ENCODE measurements at places on chromosomes 5 and 9.

GRCh38 chr5:177402271-177403043 is 2.0 kb upstream of the PFN3 start:
- DNase-seq = no peak

DNA sequence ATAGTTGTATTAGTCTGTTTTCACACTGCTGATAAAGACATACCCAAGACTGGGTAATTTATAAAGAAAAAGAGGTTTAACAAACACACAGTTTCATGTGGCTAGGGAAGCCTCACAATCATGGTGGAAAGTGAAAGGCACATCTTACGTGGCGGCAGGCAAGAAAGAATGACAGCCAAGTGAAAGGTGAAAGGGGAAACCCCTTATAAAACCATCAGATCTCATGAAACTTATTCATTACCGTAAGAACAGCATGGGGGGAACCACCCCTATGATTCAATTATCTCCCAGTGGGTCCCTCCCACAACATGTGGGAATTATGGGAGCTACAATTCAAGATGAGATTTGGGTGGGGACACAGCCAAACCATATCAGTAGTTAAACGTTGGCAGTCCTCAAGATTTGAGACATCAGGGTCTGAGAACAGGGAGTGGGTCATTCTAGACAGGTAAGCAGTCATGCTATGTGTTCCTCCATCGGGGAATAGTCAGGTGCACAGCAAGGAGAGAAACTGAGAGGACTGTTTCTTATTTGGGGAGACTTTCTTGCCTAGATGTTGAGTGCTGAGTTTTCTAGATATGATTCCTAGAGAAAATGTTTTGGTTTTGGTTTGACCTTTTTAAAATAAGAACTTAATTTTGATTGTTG is 45.8 kb upstream of the ENTREP1 start:
- DNase-seq = no peak

DNA sequence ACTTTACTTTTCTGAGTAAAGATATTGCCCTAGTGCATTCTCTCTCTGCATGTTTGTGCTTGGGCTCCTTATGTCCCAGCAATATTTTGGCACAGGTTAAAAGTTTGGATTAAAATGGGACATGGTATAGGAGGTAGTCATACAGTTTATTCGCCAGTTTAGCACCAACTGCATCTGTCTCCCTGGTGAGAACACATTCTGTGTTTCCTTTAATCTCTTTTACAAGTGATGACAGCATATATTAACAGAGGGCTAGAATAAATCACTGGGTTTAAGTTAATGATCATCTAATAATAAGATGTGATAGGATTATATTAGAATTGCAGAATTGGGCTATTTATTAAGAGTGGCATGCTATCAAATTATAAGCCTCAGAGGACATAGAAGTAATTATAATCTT is 550.1 kb downstream of the LRRC70 start:
- DNase-seq = no peak

DNA sequence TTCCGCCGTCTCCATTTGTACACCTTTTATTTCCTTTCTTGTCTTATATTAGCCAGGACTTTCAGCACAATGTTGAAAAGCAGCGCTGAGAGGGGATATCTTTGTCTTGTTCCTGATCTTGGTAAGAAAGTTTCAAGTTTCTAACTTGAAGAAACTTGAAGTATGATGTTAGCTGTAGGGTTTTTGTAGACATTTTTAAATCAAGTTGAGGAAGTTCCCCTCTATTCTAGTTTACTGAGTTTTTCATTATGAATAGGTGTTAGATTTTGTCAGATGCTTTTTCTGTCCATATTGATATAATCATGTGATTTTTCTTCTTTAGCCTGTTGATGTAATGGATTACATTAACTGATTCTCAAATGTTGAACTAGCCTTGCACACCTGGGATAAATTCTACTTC is 425.7 kb downstream of the PIK3R1 start:
- DNase-seq = no peak

DNA sequence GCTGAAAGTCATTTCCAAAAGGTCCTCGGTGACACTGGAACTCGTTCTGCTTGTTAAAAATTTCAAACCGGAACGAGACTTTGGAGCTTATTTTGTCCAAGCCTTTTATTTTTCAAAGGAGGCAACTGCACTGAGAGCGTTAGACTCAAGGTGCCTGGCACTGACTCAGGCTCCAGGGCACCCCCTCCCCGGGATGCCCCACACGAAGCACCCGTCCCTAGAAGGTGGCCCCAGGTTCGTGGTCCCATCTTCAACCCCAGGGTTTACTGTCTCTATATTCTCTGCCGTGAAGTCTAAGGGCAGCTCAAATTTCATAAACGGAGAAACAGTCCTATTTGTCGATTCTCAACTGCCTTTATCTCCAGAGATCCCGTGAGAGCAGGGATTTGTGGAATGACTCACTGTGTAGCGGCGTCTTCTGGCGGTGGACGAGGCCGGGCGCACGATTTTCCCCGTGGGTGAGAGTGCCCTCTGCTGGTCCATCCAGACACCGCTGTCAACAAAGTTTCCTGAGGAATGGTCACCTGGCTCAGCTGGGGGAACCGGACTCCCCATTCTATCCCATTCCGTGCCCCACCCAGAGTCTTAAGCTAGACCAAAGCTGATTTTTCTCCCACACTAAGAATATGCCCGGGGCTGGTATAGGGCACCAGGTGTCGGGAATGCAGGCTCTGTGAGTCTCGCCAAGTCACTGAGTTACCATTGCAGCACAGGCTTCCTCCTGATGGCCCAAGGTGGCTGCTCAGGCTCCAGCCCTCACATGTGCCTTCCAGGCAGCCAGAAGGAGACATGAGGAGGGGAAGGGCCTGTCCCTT is 27.1 kb upstream of the SLC6A19 start:
- DNase-seq = no peak

- DNase-seq = no peak
Observed at GRCh38 chr5:168482361-168482760, 3.9 kb upstream of the RARS1 start.

- DNase-seq = no peak
Observed at GRCh38 chr5:177468685-177469628, 4.5 kb downstream of the DBN1 start.

- DNase-seq = no peak
Observed at GRCh38 chr5:55645304-55645703, 66.8 kb downstream of the SLC38A9 start.

DNA sequence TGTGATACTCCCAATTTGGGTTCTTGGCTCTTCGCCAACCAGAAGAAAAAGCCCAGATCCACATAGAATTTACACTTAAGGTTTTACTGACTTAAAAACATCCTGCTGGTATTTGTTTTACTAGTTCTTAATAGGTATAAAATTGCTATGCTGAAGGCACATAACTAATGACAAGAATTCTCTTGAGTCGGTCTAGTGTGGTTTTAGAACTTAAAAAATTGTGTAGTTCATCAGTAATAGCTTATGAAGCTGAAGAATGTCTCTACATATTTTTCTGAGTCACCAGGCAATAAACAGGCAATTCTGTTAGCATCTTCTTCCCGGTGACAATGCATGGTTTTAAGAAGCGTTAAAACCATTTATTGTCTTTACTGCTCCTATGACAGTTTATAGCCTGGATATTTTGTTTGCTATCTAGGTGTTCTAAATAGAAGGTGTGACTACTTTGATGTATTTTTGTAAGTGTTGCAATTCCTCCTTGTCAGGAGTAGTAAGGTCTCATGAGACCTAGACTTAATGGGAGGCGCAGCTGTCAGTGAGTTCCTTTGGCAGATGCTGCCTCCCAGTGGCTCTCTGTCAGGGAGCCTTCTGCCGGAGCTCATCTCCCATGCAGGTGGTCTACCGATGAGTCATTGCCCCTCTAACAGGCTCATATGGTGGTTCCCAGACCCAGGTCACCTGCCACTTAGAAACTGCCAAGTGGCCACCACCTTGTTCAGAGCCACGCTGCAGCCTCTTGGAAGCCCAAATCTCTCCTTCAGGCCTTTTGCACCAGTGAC is 173.8 kb downstream of the MAST4 start:
- DNase-seq = no peak

DNA sequence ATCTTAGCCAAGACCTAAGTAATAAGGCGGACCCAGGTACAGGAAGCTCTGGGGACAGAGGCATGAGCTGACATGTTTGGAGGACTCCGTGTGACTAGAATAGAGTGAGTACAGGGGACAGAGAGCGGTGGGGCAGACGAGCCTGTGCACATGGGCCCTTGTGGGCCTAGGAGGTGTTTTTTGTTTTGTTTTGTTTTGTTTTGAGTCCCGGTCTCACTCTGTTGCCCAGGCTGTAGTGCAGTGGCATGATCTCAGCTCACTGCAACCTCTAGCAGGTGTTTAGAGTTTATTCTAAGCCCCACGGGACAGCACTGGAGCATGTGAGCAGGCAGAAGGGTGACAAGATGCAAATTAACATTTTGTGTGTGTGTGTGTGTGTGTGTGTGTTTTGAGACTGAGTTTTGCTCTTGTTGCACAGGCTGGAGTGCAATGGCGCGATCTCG is 3.1 kb upstream of the EEIG1 start:
- DNase-seq = no peak

Measured in stimulated activated CD8-positive, alpha-beta memory T cell treated with anti-CD3 and anti-CD28 coated beads, Interleukin-7, amount 100 ng/mL, for 4 hours (primary cell).